ENCODE measurements at places on chromosomes 3 and 15. TPM values are rescaled to one million over a fixed set of nuclear protein-coding genes. Genes with fewer than 3 reads are reported as not detected.
A peak's percentile ranks its signal among the peaks of the same experiment; 100 is the strongest.

- DNase-seq: no peak
These were observed 207.3 kb downstream of the LRTM1 start for GRCh38 chr3:54720604-54721003.

DNA sequence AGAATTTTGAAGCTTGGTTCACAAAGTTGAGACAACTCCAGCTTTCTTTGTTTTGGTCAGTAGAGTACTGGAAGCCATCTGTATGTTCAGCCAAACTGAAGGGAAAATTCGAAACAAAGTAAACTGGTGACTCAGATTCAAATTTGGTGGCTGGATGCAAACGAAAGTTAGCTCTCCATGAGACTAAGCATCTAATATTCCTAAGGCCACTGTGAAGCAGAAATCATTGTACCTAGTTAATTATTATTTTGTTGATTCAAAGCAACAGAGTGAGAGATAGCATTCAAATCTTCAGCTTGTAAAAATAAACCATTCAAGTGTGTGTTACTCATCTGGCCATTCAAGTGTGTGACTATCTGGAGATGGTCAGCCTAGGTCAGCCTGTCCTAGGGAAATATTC is 42.1 kb downstream of the NR2F2 start:
- DNase-seq: no peak

- no peak for DNase-seq
These were observed 14.5 kb upstream of the AP4E1 start for GRCh38 chr15:50893976-50894375.

GRCh38 chr15:23566071-23566554 is 639 bp downstream of the MKRN3 start:
- DNase-seq: peak; percentile 5

GRCh38 chr3:45871780-45872179 is 14.6 kb upstream of the CCR9 start:
- no peak for DNase-seq

DNA sequence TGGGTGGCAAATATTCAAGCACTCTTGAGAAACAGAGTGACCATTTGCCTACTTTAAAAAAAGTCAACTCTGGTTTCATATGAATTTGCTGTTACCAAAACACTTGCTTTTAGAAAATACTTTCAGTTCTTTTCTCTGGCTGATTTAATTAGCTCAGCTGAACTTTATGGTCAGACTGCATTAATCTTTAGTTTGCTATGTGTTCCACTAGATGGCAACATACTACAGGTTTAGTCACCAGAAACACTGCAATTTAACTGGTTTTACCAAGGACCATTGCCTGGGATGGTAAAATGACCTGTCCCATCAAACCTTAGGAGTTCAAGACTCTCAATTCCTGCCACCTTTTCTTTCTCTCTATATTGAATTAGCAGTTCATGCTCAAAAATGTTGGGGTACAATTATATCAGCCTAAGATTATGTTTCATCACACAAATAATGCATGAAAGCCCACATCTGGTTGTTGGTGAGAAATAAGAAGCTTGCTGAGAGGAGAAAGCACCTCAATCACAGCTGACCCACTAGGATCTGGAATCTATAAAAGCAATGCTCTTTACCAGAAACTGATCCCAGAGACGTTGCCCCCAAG is 14.2 kb downstream of the EIF4E3 start:
- peak; percentile 79 for DNase-seq

- no peak for DNase-seq
These were observed 7.0 kb downstream of the MORF4L1 start for GRCh38 chr15:78879517-78880241.

GRCh38 chr3:175512700-175513099 is 653.6 kb downstream of the NAALADL2 start:
- DNase-seq: no peak

The SLC22A13 gene
- 9.9 TPM for polyA plus RNA-seq

DNA sequence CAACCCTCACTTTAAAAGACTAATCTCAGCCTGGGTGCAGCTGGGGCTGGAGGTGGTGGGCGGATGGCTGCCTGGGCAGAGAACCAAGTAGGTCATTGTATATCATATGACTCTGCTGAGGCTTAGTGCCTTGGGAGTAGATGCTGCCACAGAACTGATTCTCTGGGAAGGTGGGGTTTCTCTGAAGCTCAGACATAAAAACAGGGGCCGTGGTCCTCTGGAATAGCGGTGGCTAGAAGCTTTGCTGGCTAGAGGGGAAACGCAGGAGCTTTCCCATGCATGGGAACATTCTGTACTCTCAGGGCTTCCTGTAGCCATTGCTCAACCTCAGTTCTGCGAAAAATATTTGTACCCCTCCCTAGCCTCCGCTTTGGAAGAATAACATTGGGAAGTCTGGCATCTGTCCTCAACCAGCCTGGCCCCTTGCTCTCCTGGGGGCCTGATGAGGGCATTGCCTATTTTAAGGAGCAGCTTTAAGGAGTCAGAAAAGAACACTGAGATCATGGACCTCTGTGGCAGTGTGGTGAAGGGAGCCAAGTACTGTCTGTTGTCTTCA is 14.7 kb downstream of the TIMP4 start:
- peak; percentile 77 for DNase-seq

- no peak for DNase-seq
These were observed 57.4 kb upstream of the ULK4 start for GRCh38 chr3:42019144-42019952.

The SYNPR gene
- not detected for polyA plus RNA-seq

- no peak for DNase-seq
These were observed 1.3 kb upstream of the KLHL40 start for GRCh38 chr3:42683875-42684598.

DNA sequence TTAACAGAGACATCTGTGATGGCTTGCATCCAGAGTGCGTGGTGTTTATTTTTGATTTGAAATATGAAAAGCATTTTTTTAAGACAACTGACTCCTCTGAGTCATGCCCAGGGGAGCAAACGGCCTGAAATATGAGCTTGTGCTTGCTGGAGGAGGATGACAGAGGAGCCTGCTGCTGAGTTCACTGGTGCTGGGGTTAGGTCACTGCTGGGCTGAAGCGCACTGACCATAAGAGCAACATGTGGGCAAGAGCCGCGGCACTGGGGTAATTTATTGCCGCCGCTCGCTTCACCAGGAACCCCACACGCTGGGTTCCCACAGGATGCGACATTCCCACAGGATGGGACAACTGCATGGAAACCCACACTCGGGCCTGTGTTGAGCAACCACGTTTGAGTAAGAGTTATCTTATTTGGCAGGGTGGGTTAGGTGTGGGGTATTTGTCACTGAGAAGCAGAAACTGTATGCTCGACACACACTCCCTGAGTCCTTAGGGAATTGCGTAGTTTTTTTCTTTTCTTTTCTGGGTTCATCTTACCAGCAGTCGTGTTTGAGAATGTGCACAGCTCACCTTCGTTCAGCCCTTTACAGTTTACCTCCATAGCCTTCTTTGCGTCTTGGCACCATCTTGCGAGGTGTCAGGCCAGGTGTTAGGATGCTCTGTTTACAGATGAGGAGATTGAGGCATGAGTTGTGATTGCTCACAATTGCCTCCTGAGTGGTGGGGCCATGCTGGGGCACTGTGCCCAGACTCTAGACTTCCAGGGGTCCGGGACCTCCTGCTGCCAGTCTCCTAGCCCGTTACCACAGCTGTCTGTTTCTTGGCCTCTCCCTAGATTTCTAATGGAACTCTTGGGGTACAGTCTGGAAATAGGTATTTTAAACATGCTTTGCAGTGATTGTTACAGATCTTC is 60.4 kb downstream of the SMAD3 start:
- no peak for DNase-seq

DNA sequence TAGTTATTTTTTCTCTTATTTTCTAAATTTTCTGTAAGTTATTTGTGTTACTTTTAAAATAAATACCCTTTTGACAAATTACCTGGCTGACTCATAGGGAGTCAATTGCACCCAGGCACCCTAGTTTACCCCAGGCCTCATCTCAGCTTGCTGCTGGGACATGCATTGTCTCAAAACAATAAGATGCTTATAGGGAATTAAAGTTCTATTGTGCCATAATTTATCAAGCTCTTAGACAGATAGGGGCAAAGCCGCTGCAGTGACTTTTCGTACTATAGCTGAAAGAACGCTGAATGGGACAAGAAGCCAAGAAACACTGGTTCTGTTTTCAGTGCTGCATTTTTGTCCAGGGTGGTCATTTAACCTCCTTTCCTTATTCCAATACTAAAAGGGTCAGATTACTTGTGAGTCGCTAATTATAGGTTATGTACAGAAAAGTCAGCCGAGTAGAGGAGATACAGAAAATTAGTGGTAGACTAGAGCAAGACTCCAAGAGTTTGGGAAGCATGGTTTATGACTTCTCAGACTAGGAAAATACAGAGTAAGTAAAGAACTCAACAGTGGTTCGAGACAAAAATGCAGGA is 50.3 kb downstream of the EXD1 start:
- no peak for DNase-seq
